Natural killer cell (primary cell): ENCODE measurements at places on chromosomes 4 and X. TPM values are rescaled to one million over a fixed set of nuclear protein-coding genes. Genes with fewer than 3 reads are reported as not detected.

Gene GLRB
- not detected for total RNA-seq

Gene NUDT11
- 3.1 TPM for total RNA-seq

Gene GPRIN3
- total RNA-seq: 48.5 TPM

Gene STK32B
- total RNA-seq: 0.32 TPM

GRCh38 chr4:149997881-149998421, 80.3 kb upstream of the DCLK2 start:
- DNase-seq: no peak

GRCh38 chr4:74934888-74935287, 2.0 kb downstream of the PARM1 start:
- DNase-seq: no peak

GRCh38 chr4:159131564-159131963, 28.7 kb downstream of the RAPGEF2 start:
- no peak for DNase-seq

DNA sequence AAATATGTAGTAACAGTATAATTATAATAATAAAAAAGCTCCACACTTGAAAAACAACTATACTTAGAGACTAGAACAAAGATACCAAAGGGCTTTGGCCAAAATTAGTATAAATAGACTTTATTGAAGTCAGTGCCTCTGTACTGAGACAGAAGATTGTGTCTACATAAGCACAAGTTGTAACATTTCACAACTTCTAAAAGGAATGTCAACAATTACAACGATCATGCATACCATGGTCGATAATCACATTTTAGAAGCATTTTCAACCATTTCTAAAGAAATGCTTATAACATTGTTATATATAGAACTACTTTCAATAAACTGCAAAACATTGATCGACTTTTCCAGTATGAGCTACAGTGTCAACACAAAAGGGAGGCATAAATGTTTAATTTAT, 57.0 kb downstream of the DHX15 start:
- DNase-seq: no peak

DNA sequence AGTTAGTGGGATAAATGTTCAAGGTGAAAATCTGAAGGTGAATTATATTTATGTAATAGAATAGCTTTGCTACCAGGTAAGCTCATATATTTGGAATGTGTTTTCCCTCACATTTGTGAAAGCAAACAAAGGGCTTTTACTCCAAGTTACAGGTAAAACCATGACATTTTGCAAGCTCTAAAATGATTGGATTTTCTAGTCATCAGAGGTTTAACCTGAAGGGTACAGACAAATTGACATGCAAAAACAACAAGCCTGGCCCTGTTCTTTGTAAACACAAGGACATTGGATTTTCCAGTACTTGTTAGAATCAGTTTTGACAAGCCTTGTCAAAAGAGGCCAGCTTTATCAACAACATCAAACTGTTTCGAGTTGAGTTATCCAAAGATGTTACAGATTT, 51.7 kb downstream of the ZFX start:
- DNase-seq: no peak

DNA sequence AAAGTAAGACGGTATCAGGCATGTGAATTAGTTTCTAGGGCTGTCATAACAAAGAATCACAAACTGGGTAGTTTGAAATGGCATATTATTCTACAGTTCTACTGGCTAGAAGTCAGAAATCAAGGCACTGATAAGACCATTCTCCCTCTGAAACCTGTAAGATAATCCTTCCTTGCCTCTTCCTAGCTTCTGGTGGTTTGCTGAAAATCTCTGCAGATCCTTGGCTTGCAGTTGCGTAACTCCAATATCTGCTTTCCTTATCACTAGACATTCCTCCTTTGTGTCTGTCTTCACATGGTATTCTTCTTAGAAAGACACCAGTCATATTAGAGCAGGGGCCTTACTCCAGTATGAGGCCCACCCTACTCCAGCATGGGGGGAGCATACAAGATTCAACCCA, 19.6 kb upstream of the LCORL start:
- no peak for DNase-seq

DNA sequence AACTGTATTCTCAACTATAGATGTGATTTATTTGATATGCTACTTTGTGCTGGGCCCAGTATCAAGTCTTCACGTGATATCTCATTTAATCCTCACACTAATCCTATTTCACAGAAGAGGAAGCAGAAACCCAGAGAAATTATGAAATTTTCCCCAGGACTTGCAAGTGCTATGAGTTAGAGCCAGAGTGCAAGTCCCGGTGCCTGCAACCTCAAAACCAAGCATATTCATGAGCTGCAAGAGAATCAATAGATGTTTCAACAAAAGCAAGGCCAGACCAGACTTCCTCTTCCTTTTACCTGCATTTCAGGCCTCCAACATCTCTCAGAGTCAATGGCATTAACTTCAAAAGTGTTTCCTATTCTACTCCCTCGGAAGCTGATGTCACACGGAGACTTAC, 92.2 kb upstream of the GATB start:
- DNase-seq: no peak

DNA sequence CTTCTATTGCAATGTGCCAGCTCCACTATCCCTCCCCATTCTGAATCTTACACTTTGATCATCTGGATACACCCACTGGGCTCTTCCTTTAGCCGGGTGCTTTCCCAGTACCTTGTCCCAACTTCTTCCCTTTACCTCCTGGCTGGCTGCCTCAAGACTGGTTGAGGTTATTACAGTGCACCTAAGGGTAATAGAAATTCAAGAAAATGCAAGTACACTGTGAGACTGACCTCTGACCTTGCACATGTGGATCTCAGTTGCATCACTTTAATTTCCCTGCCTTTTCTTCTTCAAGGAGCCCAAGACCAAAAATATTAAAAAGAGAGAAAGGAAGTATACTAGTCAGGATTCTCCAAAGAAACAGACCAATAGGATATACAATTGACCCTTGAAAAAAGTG, 53.9 kb upstream of the NOCT start:
- no peak for DNase-seq

- DNase-seq: no peak
These were observed 23.7 kb downstream of the NEUROG2 start for GRCh38 chr4:112492321-112492720.

- DNase-seq: no peak
These were observed 1316.9 kb upstream of the TENM3 start for GRCh38 chr4:180926277-180926676.

GRCh38 chr4:7660176-7661039, 225.7 kb upstream of the PSAPL1 start:
- no peak for DNase-seq
